ENCODE measurements at places on chromosomes 2 and 18. TPM values are rescaled to one million over a fixed set of nuclear protein-coding genes. Genes with fewer than 3 reads are reported as not detected.

DNA sequence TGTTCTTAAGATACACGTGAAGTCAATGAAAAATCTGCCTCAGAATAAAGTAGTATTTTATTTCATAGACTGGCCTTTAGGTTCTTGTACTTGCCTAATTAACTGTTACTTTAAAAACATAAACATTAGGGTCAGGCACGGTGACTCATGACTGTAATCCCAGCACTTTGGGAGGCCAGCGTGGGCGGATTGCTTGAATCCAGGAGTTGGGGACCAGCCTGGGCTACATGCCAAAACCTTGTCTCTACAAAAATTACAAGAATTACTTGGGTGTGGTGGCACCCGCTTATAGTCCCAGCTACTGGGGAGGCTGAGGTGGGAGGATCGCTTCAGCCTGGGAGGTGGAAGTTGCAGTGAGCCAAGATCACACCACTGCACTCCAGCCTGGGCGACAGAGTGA is 16.0 kb upstream of the SNORC start:
- DNase-seq: peak; percentile 79
- no peak overlapping the region for H3K4me3 ChIP-seq
- peaks cover 42% of the 10 kb centered on the region for H3K36me3 ChIP-seq
- no peaks in the 10 kb centered on the region for H3K27me3 ChIP-seq

DNA sequence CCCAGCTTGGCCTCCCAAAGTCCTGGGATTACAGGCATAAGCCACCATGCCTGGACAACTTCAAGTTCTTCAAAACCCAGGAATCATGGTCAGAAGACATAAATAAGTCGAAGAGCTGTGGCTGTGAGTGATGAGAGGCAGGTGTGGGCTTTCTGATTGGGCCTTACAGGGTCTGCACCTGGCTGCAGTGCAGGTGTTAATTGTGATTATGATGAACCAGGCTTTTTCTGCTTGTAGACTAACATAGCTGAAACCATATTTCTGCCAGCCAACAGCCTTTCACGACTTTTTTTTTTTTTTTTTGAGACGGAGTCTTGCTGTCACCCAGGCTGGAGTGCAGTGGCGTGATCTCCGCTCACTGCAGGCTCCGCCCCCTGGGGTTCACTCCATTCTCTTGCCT is 14.9 kb upstream of the DTNB start:
- no peak overlapping the region for H3K27ac ChIP-seq
- no peaks in the 10 kb centered on the region for H3K36me3 ChIP-seq
- no peak for DNase-seq
- H3K4me1 ChIP-seq: no peaks in the 10 kb centered on the region

DNA sequence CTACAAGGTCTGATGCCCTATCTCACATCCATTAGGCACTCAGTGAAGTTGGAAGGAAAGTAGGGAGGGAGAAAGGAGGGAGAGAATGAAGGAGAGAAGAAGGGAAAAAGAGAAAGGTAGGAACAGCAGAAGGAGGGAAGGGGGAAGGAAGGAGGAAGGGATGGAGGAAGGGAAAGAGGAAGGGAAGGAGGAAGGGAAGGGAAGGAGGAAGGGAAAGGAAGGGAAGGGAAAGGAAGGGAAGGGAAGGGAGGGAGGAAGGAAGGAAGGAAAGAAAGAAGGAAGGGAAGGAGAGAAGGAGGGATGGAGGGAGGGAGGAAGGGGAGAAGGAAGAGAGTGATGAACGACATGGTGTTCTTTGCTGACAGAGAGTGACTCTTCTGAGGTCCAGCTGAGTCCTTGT is 468.9 kb upstream of the MYT1L start:
- no peak for DNase-seq
- no peak overlapping the region for H3K27ac ChIP-seq
- H3K4me3 ChIP-seq: no peak overlapping the region

DNA sequence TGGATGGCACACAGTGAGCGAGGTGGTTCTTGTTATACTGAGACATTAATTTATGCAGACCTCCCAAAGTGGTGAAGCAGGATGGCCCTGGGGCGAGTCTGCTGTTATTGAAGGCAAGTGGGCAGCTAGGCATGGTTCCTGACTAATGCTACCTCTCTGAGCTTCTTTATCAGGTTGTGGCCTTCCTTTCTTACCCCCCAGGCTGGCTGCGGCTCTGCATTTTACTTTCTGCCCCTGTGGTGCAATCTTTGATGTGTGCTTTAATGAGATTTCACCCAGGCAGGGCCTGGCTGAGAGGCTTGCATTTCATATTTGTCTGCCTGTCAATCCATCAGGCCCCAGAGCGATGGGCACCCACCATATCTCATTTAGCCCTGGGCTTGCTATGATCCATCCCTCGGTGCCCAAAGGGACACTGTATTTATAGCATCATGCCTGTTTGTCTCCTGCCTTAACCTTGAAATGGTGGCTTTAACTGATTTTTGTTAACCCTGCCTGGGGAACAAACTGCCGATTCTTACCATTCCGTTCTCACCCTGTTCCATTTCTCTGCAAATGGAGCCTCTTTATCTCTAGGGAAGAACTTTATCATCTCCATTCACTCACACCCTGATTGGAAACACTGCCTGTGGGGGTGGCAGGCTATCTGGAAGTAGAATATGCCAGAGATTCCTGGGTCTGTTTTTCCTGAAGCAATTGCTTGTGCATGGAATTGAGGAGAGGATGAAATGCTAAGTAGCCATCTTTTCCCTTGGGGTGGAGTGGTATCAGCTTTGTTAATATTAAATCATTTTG is 316.2 kb upstream of the THSD7B start:
- H3K27ac ChIP-seq: no peak overlapping the region
- no peaks in the 10 kb centered on the region for H3K27me3 ChIP-seq
- no peaks in the 10 kb centered on the region for H3K36me3 ChIP-seq
- DNase-seq: no peak
- H3K4me3 ChIP-seq: no peak overlapping the region
- no peaks in the 10 kb centered on the region for H3K4me1 ChIP-seq

DNA sequence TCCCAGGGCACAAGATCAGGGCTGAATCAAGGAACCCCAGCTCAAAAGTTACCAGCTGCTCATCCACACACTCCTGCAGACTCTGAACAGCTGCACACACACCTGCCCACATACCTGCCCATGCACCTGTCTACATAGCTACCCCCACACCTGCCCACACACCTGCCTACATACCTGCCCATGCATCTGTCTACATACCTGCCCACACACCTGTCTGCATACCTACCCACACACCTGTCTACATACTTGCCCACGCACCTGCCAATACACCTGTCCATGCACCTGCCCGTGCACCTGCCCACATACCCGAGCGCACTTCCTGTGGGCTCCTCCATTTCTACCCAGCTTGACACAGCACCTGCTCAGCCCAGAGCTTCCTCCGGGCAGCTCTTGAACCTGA is 122.8 kb upstream of the AGAP1 start:
- H3K4me1 ChIP-seq: no peaks in the 10 kb centered on the region
- no peaks in the 10 kb centered on the region for H3K27me3 ChIP-seq
- no peak overlapping the region for H3K4me3 ChIP-seq
- DNase-seq: no peak

The ITPRIPL1 gene
- total RNA-seq: 0.25 TPM

GRCh38 chr18:61209801-61210200 is 123.4 kb upstream of the CDH20 start:
- no peaks in the 10 kb centered on the region for H3K27me3 ChIP-seq
- no peak overlapping the region for H3K27ac ChIP-seq
- H3K36me3 ChIP-seq: no peaks in the 10 kb centered on the region

The ZNF519 gene
- total RNA-seq: 2.0 TPM
